ENCODE measurements at places on chromosomes 1 and 21.
A peak's percentile ranks its signal among the peaks of the same experiment; 100 is the strongest.

DNA sequence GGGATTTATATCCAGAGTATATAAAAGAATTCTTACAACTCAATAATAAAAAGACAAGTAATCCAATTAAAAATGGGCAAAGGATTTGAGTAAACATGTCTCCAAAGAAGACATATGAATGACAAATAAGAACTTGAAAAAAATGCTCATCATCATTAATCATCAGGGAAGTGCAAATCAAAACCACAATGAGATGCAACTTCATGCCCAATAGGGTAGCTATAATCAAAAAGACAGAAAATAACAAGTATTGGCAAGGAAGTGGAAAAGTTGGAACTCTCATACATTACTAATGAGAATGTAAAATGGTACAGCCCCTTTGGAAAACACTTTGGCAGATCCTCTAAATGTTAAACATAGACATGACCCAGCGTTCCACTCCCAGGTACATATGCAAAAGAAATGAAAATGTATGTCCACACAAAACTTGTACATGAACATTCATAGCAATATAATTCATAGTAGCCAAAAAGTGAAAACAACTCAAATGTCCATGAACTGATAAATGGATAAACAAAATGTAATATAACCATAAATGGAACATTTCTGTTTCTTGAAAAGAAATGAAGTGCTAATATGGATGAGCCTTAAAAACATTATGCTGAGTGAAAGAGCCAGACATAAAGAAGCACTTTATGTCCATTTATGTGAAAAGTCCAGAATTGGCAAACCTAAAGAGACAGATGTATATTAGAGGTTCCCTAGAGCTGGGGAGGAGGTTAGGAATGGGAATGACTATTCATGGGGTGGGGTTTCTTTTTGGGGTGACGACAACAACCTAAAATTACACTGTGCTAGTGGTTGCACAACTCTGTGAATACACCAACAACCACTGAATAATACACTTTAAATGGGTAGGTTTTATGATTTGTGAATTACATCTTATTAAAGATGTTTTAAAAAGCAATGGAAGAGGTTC lies 259.7 kb downstream of the RHOU start:
- no peak for DNase-seq

- no peak for DNase-seq
These were observed 203.9 kb downstream of the ZNF326 start for GRCh38 chr1:90198616-90199332.

GRCh38 chr1:182032251-182032650 lies 29.3 kb downstream of the ZNF648 start:
- no peak for DNase-seq

DNA sequence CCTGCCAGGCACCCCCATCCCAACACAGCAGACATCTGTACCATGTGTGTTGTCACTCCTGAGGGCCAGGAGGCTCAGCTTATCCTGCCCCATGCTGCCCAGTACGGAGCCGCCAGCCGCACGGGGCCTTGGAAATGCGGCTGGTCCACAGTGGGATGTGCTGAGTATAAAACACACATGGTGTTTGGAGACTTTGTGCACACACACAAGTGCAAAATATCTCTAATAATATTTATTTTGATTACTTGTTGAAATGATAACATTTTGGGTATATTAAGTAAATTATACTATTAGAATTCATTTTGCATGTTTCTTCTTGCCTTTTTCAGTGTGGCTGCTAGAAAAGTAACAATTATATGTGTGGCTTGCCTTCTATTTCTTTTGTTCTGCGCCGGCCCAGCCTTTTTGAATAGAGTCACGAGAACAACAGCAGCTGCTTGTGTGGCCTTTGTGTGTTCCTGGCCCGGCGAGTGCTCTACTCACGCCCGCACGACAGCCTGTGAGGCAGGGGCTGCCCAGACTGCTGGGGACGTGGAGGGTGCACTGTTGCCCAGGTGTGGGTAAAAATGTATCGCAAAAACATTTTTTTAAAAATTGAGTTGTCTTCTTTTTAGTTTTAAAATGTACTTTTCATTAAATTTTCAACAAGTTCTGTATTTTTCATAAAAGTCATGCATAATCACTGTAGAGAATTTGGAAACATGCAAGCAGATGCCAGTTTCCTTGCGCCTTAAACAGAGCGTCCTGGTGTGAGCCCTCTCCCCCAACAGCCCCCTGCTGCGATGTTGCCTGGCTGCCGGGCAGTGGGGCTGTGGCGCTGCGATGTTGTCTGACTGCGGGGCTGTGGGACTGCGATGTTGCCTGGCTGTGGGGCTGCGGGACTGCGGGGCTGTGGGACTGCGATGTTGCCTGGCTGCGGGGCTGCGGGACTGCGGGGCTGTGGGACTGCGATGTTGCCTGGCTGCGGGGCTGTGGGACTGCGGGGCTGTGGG lies 35.5 kb downstream of the COQ8A start:
- no peak for DNase-seq

DNA sequence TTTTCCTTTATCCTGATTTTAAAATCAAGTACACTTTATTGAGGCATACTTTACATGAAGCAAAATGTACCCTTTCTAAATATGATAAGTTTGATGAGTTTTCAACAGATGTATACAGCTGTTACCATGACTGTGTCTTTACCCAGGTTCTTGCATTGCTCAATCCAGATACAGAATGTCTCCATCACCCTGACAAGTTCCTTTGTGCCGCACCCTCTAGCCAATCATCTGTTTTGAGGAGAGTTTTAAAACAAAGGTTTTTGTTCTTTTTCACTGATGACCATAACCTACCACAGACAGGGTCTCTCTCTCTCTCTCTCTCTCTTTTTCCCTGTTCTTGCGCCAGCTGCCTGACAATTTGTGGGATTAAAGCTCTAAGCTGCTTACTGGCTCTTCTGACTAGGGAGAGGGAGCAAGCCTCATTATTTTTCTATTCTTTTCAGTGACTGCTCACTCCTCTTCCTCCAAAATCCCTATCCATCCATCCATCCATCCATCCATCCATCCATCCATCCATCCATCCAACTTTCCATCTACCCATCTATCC lies 1.2 kb upstream of the KCNE1 start:
- DNase-seq, result no peak

DNA sequence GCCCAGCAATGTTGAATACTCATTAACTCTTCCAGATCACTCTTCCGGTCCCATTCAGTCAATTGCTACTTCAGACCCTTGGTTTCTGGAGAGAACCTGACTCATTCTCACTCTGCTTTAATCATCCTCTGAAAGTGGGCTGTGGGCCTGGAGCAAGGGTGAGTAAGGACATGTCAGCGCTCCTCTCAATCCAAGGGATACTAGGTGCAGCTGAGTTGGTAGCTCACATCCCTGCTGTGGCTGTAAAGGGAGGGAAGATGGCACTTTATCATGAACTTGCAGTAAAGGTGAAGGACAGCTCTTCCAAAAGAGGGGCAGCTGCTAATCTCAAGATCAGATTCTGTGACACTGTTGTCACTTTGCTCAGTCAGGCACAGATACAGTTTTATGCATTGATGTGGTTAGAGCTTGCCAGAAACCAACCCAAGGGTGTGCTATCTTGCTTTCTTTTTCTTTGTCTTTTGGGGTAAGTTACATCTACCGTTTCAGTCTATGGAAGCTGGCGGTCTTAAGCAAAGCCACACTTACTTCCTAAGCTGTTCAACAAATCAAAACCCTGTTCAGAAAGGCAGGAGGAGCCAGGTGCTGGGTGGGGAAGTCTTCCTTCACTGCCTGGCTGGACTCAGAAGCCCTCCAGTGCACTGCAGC lies 26.5 kb upstream of the NTPCR start:
- peak; percentile 19 for DNase-seq

- no peak for DNase-seq
These were observed 27.4 kb downstream of the DUSP10 start for GRCh38 chr1:221714227-221715152.

- peak; percentile 70 for DNase-seq
These were observed 124.5 kb downstream of the ZNF648 start for GRCh38 chr1:181936768-181937581.

DNA sequence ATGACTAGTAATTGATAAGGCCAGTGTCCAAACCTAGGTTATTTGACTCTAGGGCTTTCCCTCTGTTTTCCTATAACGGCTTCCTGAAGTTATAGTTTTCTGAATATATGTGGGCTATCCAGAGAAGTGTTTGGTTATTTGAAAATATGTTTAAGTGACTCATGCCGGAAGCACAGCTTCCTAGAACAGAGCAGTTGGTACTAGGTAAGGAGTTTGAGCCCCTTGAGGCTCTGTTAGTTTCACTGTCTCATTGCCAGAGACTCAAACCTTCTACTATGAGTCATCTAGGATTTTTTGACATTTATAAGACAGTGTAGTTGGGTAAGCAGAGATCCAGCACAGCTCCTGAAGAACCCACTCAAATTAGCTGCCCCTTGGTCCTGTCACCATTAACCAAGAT lies 27.1 kb upstream of the LEPR start:
- peak; percentile 16 for DNase-seq

- DNase-seq, result no peak
These were observed 76.3 kb downstream of the TOMM20 start for GRCh38 chr1:235052067-235053008.

GRCh38 chr1:209041927-209042326 lies 541.6 kb upstream of the CAMK1G start:
- no peak for DNase-seq

DNA sequence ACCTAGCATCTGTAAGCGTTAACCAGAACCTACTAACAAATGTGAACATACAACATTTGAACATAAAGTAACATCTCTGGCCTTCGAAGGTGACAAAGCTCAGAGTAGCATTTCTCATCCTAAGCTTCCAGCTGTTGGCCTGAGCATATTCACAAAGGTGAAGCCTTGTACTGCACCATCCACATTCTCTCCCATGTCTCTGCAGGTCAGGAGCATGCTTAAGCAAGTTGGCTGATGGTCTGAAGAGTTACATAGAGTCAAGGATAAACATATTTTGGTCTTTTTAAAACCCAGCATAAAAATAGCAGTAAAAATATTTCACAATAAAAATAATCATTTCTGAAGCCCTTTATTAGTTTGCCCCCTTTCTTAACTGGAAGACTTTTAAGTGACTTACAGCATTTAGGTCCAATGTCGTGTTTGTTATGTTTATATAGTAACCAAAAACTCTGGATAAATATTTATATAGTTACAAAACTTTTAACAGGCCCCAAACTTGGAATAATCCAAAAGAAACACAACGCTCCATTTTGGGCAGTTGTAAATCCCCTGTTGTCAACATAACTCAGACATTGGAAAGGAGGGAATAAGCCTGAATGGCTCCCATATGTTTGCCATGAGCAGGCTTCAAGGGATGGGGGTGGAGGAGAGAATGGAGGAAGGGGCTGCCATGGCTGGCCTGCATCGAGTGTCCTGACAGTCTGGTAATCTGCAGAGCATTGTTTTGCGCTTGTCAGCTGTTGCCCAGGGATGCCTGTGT lies 42.8 kb upstream of the ENAH start:
- no peak for DNase-seq

DNA sequence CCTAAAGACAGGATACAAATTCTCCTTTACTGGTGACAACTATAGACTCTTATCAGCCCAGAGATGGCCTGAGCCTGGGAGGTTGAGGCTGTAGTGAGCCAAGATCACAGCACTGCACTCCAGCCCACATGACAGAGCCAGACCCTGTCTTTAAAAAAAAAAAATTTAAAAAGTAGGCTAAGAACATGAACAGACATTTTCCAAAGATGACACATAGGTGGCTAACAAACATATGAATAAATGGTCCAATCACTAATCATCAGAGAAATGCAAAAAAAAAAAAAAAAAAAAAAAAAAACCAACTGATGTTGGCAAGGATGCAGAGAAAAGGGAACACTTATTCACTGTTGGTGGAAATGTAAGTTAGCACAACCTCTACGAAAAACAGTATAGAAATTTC lies 65.0 kb downstream of the TOR3A start:
- DNase-seq, result no peak

DNA sequence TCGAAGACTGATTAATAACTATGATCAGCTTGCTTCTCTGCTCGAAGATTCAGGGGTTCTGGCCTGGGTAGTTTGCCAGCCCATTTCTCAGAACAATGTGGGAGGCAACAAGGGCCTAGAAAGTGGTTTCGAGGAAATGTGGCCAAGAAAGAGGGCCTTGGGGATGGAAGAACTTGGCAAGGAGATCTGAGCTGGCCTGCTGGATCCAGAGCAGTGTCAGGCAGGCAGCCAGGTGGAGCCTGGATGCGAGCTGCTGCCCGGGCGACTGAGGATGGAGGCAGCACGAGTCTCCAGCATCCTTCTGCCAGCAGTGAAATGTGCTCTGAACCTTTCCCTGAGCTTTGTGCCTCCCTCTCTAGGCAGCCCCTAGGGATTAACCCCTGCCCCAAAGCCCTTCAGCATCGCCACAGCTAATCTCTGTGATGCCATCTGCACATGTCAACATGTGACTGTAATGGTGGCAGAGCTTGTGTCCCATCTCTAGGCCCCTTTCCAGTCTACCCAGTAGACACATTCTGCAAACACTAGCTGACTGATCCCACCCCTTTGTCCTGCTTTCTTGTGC lies 61.0 kb upstream of the NEK2 start:
- no peak for DNase-seq

DNA sequence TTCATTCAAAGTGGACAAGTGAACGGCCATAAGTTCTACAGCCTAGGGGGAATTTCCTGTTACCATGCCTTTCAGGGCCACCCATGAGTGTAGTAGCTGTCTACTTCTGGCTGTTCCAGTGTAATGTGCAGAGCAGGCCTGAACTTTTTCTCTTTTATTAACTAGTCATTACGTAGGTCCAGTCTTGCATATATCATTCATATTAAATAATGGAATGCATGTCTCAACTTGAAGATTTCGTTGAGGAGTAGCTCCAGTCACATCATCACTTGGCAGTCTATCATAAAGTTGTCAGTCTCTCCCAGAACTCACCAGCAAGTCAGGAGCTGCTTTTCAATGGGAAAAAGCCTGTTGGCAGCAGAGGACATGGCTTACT lies 12.0 kb upstream of the GIPC2 start:
- DNase-seq, result no peak

DNA sequence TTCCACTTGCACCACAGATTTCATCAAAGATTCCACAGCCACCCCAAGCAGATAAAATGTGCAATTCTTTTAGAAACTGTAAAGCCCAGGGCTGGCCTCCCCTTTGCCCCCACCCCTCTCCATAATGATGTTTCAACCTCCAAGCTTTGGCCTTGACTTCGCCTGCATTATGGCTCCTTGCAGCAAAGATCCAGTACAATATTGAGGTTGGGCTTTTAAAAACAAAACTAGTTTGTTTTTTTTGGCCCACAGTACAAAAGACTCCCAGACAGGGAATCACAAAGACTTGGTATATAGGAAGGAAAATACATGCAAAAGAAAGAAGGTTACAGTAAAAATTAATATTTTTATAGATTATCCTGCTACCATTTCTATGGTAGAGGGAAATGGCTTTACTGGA lies 356.5 kb upstream of the PTBP2 start:
- no peak for DNase-seq

DNA sequence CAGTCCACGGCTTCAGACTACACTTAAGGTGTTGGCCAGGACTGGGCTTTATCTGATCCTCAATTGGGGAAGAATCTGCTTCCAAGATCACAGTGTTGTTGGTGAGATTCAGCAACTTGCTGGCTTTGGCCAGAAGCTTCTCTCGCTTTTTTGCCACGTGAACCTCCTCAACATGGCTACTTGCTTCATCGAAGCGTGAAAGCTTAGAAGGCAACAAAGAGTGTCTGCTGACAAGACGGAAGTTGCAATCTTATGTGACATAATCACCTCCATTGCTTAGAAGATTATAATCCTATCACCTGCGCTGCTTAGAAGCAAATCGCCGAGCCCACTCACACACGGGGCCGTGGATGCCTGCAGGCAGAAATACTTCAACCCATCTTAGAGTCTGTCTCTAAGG lies 10.4 kb upstream of the ITPKB start:
- DNase-seq, result no peak

- no peak for DNase-seq
These were observed 12.3 kb upstream of the NPHP4 start for GRCh38 chr1:6004412-6005123.

- no peak for DNase-seq
These were observed 23.8 kb upstream of the IL10 start for GRCh38 chr1:206796116-206796515.

Measured in GM12864 (cell line).